ENCODE measurements at places on chromosomes 12 and 14.

GRCh38 chr14:36227802-36228201, 51.3 kb upstream of the PTCSC3 start:
- no peak for DNase-seq

- no peak for DNase-seq
Observed at GRCh38 chr12:3164454-3165077, 87.4 kb downstream of the TSPAN9 start.

- DNase-seq = no peak
Observed at GRCh38 chr12:92554158-92555073, 148.4 kb upstream of the PLEKHG7 start.

DNA sequence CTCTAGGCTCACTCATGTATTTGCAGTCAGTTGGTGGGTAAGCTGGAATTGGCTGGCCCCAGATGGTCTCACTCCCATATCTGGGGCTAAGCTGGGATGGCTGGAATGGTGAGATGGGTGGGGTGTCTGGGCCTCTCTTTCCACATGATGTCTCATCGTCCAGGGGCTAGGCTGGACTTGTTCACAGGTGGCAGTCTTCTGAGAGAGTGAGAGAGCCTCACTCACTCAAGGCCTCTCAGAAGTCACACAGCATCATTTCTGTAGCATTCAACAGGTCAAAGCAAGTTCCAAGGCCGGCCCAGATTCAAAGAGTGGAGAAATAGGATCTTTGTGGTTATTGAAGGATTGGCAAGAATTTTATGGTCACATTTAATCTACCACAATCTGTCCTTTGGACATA, 102.7 kb downstream of the UNC79 start:
- no peak for DNase-seq

GRCh38 chr14:51684760-51685159, 33.0 kb downstream of the FRMD6 start:
- DNase-seq = no peak

DNA sequence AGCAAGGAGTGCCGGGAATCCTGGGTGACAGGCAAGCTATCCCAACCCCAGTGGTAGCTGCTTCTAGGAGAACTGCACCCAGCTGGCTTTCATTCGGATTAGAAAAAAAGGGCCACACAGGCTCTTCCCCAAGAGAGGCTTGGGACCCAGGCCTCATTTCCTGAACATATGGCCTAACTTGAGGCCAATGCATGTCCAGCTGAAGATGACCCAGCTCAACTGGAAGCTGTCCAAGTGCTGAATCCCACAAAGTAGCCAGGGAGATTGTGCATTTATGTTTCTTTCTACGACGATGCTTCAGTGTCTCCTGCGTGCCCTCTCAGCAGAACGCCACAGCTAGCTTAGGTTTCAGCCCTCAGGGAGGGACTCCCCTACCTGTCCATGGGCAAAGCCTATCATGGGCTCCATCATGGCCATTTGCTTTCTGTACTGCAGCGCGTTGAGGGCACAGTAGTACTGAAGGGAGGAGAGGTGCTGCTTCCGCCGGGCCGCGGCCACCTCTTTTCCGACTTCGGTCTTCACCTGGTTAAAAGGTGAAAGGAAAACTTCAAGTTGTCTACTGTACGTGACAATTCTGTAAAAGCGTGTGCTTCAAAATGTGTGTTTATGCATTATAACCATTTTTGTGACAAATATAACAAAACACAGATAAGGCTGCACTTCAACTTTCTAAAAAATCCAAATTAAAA, 29.1 kb downstream of the APPL2 start:
- DNase-seq = no peak

- DNase-seq = no peak
Observed at GRCh38 chr12:66550626-66551025, 128.2 kb downstream of the GRIP1 start.

DNA sequence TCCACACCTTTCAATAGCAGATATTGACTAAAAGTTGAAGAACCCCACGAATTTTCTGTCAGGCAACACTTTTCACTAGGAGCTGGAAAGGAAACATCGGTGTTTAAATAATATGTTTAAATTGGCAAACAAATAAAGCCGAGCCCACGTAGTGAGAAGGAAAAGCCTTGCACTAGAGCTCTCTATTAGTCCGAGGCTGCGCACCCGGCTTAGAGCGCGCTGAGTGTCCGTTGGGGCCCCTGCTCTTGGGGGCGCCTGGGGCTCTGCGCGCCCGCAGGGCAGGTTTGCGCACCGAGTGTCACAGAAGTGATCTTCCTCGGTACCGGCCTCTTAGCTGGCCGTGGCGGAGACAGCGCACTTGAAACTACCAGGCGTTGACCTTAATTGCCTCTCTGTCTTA, 6.4 kb downstream of the TTC6 start:
- DNase-seq = no peak

DNA sequence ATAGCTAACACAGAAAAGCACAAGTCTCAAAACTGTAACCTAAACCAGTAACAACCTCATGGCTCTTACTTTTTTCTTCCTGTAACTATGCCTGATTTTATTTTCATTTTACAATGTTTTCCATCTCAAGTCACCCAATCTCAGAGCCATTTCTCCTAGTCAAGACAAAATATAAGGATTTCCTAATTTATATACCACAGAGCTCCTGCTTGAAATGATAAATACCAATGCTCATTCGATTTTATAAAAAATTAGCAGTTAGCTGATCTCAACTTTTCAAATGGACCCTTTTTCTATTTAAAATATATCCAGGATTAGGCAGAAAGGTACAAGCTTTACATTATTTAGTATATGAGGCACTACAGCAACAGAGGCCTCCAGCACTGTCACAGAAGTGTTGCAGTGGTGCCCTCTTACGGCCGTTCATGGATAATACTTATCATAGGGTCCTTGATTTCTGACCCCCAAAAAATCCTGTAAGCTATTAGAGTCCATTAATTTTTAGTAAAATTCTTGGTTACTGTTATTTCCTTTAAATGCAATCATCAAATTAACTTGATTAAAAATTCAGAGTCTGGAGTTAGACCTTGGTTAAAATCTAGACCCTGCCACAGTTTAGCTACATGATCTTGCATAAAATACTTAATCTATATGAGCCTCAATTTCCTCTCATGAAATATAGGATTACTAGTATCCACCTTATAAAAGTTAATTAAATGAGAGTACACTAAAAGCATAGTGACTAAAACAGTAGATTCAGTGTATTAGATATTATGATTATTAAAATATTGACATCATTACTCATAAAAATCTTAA, 68.3 kb downstream of the SEC23A start:
- no peak for DNase-seq

GRCh38 chr12:6535960-6536847, 1.9 kb downstream of the GAPDH start:
- DNase-seq = no peak

DNA sequence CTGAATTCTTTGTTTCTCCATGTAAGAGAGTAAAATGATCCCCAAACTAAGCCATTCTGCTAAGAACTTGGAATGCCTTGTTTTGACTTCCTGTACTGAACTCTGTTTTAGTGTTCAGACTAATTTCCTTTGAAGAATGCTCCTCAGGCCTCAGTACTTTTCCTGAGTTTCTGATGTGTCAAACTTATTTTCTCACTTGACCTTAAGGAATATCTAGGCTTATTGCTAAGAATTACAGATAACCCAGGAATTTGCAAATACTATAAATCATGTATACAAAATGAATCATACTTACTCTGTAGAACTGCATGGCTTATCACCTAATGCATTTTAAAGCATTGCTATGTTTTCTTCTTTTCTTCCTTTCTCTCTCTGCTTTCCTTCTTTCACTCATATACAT, 93.1 kb upstream of the PKP2 start:
- DNase-seq = no peak

GRCh38 chr14:100654814-100655740, 67.9 kb upstream of the BEGAIN start:
- DNase-seq = no peak

GRCh38 chr14:94100847-94101246, 9.7 kb upstream of the IFI27 start:
- DNase-seq = peak; percentile 65

DNA sequence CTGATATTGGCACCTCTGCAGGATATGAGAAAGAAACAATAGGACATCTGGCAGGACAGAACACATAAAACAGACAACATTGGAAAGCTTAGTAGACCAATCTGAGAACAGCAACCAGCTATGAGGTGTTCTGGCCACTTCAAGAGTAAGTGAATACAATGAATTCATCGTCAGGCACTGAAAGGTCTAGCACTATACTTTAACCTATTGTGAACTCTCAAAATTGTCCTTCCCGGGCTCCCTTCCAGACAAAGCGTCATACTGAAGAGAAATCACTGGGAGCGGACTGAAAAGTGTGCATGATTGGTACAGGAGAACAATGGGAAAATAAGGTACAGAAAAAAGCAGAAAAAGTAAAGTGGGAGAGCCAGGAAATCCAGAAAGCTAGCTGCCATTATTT, 75.8 kb downstream of the LRP6 start:
- no peak for DNase-seq

- no peak for DNase-seq
Observed at GRCh38 chr12:130579231-130579630, 136.9 kb downstream of the RIMBP2 start.

- no peak for DNase-seq
Observed at GRCh38 chr12:130764475-130765185, 48.5 kb upstream of the RIMBP2 start.
